Karpas-422 (cell line): ENCODE measurements at places on chromosomes 11 and 22. TPM values are rescaled to one million over a fixed set of nuclear protein-coding genes. Genes with fewer than 3 reads are reported as not detected.

SAA2 gene
- total RNA-seq = not detected in 2 replicates

CHRM1 gene
- not detected in 2 replicates for total RNA-seq

MUC6 gene
- total RNA-seq = not detected in 2 replicates

FAM181B gene
- total RNA-seq = not detected in 2 replicates

BRSK2 gene
- not detected in 2 replicates for total RNA-seq
